ENCODE measurements at places on chromosomes 4 and X.

DNA sequence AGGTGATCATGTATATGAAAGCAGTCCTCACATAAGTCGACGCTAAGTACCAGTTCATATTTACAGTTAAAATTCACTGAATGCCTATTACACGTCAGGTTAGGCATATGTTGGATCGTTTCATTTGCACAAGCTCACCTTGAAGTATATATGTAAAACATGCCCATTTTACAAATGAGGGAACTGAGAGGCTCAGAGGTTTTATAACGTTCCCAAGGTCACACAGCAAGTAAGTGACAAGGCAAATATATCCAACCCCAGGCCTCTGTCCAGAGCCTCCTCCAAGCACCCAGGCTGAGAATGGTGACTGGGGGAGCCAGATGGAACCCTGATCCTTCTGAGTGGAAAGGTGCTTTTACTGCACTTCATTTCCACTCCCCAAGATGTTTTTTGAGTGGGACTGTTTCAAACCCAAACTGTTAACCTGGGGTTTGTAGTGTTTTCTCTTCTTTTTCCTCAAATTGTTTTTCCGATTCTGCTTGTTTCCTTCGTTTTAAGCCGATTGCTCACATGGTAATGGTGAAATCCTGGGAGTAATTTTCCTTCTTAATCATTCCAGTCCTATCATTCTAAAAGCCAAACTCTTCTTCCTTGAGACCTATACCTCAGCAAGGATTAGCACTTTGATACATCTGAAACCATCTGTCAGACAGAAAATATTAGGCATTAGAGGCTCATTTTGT is 791 bp downstream of the SMIM20 start:
- DNase-seq, result no peak

GRCh38 chr4:156326246-156326645 is 372.6 kb upstream of the CTSO start:
- no peak for DNase-seq

GRCh38 chr4:189861101-189861500 is 79.6 kb upstream of the FRG1 start:
- no peak for DNase-seq

DNA sequence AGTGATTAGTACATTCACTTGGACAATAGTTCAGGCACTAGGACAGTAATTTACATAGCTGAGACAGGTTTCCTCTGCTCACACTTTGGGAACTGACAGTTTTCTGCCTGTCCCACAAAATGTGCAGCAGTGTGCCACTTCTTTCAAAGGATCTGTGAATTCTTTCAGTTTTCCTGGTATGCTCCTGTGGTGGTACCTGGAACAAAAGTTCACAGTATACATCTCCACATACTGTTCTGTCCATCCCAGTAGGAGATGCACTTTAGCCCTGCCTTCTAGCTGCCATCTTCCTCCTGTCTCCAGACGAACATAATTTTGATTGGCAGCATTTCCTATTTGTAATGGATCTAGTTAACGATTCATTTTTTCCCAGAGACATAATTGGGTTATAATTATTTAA is 360.8 kb upstream of the CXorf51B start:
- DNase-seq, result no peak

DNA sequence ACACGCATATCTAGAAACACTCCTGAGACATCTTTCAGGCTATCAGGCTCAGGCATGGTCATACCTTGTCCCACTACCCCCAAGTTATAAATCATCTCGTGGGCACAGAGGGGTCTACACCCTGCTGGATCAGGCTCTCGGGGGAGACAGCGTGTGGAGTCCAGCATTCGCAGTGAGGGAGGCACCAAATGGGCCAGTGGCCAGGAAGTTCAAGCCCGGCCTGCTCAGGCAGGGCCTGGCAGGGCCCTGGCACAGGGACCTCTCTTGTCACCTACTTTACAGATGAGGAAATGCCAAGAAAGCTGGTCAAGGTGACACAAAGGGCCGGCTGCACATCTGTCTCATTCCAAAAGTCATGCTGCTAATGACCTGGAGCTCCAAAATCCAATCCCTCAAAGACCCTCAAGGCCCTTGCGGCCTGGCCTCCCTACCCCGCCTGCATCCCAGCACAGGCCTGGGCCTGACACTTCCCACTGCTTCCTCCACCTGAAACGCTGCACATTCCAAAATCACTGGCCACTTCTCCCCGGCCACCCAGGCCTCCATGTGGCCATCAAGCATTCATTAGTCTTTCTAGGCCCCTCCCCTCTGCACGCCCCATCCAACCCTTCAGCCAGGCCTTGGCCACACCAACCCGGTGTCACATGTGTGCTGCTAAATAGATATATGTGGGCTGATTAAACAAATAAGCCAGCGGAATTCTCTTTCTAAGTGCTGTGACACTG is 35.6 kb downstream of the ACOX3 start:
- no peak for DNase-seq

DNA sequence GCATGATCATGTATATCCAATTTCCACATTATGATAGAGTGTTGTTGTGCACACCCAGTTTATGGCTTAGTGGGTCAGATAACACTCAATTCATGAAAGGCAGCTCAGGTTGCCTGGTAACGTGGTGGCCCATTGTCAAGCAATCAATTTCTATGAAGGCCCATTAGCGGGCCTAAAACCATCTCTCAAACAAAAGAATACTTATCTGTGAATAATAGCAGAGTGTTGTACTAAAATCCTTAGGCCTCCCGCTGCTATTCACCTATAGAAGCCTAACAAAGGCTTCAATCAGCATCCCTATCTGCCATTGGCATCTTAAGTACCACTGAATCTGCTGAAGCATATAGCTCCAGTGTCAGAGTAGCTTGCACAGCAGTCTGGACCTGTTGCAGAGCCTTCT is 849.6 kb upstream of the POU3F4 start:
- no peak for DNase-seq

DNA sequence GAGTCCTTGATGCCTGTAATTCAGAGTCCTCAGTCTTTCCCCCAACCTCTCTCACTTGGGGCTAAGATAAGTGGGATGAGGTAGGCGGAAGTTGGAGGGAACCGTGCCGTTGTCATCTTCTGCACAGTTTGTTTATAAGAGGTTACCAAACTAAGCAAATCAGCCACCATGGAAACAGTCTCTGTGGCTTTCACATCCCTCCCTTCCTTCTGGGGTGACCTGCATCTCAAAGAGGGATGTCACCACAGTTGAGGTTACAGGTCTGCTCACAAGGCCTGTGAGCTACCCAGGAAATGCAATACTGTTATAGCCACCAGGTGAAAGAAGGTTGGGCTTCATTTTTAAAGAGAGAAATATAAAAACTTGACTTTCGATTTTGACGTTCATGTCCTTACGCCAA is 26.3 kb downstream of the RTL5 start:
- DNase-seq, result no peak

DNA sequence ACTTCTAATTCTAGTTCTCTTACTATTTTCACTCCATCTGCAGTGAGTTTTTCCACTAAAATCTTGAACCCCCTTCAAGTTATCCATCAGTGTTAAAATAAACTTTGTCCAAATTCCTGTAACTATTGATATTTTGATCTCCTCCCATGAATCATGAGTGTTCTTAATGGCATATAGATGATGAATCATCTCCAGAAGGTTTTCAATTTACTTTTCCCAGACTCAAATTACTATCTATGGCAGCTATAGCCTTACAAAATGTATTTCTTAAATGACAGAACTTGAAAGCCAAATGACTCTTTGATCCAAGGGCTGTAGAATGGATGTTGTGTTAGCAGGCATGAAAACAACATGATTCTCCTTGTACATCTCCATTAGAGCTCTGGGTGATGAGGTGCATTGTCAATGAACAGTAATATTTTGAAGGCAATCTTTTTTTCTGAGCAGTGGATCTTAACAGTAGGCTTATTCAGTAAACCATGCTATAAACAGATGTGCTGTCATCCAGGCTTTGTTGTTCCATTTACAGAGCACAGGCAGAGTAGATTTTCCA is 16.1 kb upstream of the IQCM start:
- DNase-seq, result peak; percentile 6

DNA sequence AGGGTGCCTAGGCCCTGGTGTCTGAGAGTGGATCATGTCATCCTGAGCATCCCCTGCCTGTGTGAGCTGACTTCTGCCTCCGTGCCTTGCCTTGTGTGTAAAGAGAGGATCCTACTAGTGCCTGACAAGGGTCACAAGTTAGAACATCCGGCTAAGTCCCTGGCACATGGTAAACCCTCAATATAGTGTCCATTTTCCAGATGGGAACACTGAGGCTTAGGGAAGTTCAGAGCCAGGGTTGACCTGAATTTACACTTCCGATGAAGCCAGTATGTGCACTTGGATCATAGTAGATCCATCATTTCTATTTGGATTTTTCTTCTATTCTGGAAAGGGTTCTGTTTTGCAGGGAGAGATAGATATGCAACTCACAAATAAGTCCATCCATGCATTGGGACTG is 12.5 kb upstream of the PSAPL1 start:
- DNase-seq, result no peak

DNA sequence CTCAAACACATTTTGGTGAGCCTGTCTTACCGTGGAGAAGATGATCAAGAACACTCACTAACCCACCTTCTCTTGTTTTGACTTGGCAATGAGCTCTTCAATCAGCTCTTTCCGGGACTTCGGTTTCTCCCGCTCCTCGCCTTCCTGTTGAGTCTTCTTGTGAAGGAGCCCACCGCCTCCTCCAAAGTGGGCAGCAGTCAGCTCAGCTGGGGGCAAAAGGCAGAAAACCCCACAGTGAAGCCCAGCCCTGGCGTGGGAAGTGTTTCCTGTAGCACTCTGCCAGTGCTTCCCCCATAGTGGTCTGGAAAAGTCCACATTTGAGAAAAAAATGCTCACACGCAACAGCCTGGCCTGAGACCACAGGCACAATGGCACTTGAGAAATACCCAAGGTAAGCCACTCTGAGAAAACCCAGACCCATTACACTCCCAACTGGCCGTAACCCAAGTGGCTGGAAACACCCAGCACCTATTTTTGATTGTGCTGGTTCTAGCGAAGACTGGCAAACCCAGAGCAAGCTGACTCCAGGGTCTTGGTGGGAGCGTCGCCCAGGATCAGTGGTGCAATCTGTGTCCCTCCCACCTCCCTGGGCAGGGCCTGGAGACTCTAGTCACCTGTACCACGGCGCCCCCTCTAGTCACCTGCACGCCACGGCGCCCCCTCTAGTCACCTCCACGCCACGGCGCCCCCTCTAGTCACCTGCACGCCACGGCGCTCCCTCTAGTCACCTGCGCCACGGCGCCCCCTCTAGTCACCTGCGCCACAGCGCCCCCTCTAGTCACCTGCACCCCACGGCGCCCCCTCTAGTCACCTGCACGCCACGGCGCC is 8.6 kb downstream of the NOP14 start:
- no peak for DNase-seq

Data from fibroblast of skin of back (primary cell).